CD4-positive, alpha-beta T cell treated with Interleukin-17A for 4 hours (primary cell): ENCODE measurements at places on chromosomes 4 and X.

GRCh38 chr4:111650674-111651086 is 494.6 kb upstream of the FAM241A start:
- DNase-seq = no peak

DNA sequence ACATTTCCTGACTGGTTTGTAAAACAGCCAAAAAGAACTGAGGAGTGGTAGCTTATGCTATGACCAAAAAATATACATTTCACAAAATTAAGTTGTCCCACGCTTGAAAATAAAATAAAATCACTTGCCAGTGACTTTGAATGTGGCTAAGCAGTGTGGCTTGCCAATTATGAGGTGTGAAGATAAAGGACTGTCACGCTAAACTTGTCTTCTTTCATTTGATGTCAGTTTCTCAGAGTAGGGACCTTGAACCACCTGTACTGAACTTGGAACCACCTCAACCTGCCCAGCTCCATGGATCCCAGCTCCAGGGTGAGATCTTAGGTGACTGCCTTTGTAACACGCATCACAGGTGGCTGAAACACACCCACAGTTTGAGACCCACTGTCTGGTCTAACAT is 113.7 kb upstream of the TBL1X start:
- no peak for DNase-seq

- DNase-seq = no peak
Measured at GRCh38 chr4:158771776-158772175, 3.0 kb downstream of the FNIP2 start.

- no peak for DNase-seq
Measured at GRCh38 chr4:171676555-171677215, 136.5 kb upstream of the GALNTL6 start.

GRCh38 chrX:38379088-38379487 is 26.7 kb downstream of the OTC start:
- no peak for DNase-seq

DNA sequence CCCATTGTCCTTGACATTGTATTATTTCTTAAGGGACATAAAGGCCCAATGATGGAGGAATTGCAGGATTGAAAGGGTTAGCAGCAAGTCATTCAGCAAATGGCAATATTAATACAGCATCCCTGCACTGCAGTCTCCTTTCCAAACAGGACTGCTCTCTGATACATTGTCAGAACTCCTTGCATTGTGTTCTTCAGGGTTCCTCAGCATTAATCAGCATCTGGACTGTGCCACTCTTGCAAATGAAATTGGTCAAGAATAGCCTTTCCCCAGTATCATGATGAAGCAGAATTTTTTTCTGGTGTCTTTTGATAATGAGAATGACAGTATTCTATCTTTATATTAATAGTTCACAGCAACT is 272.6 kb upstream of the HAND2 start:
- no peak for DNase-seq

DNA sequence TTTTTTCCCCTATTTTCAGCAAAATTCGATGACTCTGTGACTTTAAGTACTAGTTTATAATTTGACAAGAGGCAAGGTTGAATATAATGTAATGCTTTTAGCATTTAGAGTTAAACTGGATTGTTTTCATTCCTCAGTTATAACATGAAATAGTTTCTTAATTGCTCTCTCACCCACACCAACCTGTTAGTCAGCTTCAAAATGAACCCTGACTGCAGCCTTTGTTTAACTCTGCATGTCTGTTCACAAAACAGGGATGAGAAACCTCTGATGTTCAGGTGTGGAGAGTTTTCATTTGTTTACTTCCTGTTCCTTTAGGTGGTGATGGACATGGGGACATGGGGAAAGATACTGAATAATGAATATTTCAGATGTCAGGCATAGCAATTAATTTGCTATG is 49.9 kb upstream of the MND1 start:
- no peak for DNase-seq

- DNase-seq = no peak
Measured at GRCh38 chr4:126710935-126711334, 921.8 kb upstream of the INTU start.

GRCh38 chr4:11430536-11430935 is 1.8 kb upstream of the HS3ST1 start:
- DNase-seq = no peak

DNA sequence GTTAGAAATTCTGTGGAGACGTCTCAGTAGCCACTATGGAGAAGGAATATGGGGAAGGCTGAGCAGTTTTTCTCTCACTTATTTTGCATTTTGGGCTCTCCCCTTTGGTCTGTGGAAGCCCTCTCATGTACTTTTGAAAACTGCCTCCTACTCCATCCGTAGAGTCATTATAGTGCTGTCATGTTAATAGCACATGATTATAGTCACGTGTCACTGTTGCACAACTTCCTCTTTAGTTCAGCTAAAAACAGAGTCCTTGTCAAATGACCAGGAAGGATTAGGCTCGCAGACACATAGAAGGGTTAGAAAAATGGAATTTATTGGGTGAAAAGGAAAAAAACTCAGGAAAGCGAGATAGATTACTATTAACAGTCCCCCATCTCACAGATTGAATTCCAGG is 258.2 kb upstream of the CXorf51A start:
- DNase-seq = no peak

- DNase-seq = no peak
Measured at GRCh38 chr4:89595125-89595789, 241.7 kb downstream of the SNCA start.

- no peak for DNase-seq
Measured at GRCh38 chrX:46461660-46462191, 83.5 kb downstream of the ZNF674 start.

DNA sequence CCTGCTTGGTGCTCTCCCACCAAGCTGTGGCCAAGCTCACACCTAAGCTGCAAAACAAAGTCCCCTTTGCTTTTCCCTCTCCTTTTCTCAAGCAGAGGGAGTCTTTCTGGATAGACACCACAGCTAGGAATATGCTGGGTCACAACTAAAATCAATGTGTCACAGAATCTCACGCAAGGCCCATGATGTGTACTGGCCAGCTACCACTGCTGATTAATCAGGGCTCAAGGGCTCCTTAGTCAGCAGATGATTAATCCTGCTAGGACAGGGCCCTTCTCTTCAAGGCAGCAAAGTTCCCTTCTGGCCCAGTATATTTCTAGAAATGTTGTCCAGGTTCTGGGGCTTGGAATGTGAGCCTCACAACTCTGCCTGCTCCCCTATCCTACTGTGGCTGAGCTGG is 32.0 kb upstream of the TENT5D start:
- DNase-seq = no peak

DNA sequence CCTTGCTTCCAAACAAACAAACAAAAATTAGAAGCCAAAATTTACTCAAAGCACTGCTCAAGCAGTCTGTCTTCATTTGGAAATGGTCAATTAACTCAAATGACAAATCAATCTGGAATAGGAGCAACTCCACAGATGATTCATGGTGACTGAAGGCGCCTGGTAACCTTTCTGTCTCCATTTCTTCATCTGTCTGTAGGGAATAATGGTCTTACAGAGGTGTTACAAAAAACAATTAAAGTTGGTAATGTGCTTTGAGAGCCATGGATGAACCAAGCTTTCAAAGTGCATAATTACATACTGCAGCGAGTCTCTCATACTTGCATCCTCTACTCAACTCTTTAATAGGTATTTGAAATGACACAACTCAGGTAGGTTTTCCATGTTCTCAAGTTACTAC is 38.3 kb upstream of the STAG2 start:
- DNase-seq = no peak

- no peak for DNase-seq
Measured at GRCh38 chr4:78811034-78811433, 34.9 kb downstream of the BMP2K start.

DNA sequence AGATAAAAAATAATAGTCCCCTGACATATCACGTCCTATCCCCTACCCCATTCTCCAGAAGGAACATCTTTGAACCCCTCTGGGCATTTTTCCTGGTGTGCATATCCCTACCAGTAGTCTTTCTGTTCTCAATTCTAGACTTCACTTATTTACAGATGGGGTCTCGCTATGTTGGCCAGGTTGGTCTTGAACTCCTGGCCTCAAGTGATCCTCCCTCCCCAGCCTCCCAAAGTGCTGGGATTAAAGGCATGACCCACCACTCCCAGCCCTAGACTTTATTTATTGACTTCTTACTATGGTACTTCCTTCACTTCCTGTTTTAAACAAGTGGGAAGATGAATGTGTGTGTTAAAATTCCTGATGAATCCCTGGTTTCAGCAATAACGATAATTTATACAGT is 612 bp upstream of the RRAGB start:
- no peak for DNase-seq

- DNase-seq = no peak
Measured at GRCh38 chrX:38313190-38313589, 14.1 kb downstream of the RPGR start.

GRCh38 chr4:98326168-98326567 is 65.0 kb downstream of the RAP1GDS1 start:
- DNase-seq = no peak

DNA sequence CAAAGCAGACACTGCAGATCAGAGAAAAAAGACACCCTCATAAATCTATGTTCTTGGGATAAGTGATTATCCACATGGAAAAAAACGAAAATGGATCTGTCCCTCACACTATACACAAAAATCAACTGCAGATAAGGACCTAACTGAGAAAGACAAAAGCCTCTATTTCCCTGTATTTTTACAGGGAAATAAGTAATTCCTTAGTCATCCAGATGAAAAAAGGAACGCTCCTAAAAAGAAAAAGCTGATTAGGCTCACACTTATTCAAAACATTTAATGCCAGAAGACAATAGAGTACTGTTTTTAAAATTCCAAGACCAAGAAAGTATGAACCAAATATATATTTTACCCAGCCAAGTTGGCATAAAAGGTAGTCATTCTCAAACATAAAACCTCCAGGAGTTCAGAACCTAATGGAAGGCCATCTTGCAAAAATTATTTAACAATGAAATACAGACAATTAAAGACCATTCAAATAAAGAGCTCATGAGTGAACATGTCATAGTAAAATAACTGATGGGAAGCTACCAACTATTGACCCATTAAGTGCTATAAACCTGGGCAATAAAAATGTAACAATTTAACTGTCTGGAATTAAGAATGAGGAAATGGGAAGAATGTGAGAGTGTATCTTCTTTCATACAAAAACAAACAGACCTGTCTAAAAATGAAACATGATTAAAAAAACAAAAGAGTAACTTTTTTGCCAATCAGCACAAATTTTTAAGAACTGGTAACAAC is 20.4 kb downstream of the PAPSS1 start:
- no peak for DNase-seq

- DNase-seq = no peak
Measured at GRCh38 chr4:5144384-5144783, 93.1 kb downstream of the STK32B start.

- DNase-seq = no peak
Measured at GRCh38 chrX:149837639-149838038, 43.3 kb upstream of the MAGEA8 start.

DNA sequence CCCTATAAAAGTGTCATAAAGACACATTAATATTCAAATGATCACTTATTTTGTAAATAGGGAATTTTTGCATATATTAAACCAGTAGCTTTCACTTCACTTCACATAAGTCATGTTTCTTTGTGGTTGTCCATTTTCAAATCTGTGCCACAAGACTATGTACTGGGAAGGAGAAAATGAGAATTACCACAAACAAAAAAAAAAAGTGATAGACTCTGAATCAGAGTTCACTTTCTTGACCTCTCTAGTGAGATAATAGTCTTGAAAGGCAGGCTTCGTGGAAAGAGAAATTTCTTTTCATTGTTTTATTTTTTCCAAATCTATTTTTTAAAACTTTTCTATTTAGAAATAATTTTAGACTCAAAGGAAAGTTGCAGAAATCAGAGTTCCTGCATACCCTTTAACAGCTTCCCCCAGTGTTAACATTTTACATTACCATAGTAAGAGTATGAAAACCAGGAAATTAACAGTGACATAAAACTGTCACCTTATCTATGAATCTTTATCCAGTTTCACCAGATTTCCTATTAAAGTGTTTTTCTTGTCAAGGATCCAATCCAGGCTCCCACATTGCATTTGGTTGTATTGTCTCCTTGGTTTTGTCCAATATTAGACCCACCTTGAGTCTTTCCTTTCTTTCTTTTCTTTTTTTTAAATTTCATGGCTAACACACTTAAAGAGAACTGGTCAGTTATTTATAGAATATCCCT is 215.4 kb upstream of the PGRMC2 start:
- DNase-seq = no peak

DNA sequence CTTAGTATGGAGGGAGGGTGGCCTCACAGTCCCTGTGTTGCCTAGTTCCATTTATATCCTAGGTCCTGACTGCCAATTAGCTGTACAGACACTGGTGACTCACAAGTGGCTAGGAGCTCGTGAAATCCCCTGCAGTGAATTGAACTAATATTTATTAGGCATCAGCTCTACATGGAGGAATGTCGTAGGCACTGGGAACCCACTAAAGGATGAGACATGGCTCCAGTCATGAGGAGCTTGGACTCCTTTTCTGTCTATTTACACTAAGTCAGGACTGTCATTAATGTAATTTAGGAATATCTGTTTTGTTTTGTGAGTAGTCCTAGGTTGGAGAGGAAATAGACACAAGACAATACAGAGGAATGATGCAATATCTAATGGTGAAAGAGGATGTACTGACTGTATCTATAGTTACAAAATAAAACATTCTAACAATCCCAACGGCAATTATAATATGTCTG is 67.7 kb downstream of the MID1IP1 start:
- no peak for DNase-seq

DNA sequence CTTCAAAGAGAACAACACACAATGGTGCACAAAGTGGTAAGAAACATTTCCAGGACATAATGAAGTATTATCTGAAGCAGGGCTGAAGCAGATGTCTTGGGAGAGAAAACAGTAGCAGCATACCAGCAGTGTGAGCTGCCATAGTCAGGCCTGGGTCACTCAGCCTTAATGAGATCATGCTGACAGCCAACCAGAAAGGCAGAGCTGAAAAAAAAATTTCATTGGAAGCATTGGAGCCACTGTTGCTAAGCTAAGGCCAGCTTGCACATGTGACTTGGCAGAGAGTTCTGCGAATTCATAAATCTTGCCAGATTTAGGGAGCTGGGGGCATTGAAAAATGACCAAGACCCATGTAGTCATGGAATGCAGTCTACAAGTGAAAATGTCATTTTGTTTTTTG is 444.0 kb upstream of the PITX2 start:
- no peak for DNase-seq

GRCh38 chrX:57596109-57596508 is 4.3 kb downstream of the ZXDB start:
- DNase-seq = no peak

- no peak for DNase-seq
Measured at GRCh38 chr4:185309770-185310169, 86.0 kb downstream of the LRP2BP start.

GRCh38 chr4:87575408-87575807 is 32.9 kb upstream of the DSPP start:
- DNase-seq = no peak

GRCh38 chr4:70564033-70564432 is 28.0 kb upstream of the AMBN start:
- DNase-seq = no peak

- no peak for DNase-seq
Measured at GRCh38 chr4:6449746-6450369, 22.6 kb downstream of the PPP2R2C start.

DNA sequence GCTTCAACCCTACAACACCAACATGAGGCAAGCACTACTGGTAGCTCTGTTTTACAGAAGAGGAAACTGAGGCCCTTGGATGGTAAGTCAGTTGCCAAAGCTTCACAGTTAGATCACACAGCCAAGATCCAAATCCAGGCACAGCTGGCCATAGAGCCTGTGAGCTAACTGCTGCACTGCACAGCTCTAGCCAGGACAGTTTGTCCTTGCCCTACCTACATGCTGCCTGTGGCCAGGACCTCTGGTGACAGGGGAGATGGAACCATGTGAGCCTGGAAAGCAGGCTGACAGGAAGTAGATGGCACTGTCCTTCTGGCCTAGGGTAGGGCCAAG is 257.8 kb downstream of the FBXW7 start:
- DNase-seq = no peak
